ENCODE measurements at places on chromosomes 1 and 21.

DNA sequence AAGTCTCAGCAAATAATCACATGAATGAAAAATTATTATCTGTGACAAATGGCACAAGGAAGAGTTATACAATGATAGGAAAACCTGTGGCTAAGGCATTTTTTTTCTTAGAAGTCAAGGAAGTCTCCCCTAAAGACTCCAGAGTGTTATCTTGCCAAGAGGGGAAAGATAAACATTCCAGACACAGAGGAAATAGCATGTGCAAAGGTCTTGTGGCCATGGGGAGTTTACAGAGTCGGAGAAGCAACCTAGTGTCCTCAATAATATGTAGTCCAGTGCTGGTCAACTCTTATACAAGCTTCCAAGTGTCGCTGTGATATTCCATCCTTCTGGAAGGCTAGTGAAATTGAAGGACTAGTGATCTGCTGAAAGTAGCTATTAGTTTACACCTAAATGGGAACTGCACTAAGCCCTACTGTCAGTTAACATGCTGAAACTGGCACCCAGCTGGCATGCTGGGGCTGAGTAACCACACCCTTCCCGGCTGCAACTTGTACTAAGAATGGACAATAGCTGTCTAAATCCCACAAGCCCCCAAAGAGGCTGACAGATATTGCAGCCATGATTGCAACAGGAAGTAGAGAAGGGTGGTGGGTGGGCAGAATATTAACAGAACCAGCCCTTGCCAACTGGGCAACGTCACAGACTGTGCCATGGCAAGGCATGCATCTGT, 11.5 kb upstream of the ATP1B1 start:
- DNase-seq: no peak

- no peak for DNase-seq
Measured at GRCh38 chr1:179001451-179001850, 24.2 kb upstream of the FAM20B start.

DNA sequence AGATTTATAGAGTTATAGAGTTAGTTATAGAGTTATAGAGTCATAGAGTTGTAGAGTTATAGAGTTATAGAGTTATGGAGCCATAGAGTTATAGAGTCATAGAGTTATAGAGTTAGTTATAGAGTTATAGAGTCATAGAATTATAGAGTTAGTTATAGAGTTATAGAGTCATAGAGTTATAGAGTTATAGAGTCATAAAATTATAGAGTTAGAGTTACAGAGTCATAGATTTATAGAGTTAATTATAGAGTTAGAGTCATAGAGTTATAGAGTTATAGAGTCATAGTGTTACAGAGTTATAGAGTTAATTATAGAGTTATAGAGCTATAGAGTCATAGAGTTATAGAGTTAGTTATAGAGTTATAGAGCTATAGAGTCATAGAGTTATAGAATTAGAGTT, 32.1 kb downstream of the UBASH3A start:
- DNase-seq: no peak

GRCh38 chr1:160374306-160375110, 7.6 kb downstream of the NHLH1 start:
- no peak for DNase-seq

DNA sequence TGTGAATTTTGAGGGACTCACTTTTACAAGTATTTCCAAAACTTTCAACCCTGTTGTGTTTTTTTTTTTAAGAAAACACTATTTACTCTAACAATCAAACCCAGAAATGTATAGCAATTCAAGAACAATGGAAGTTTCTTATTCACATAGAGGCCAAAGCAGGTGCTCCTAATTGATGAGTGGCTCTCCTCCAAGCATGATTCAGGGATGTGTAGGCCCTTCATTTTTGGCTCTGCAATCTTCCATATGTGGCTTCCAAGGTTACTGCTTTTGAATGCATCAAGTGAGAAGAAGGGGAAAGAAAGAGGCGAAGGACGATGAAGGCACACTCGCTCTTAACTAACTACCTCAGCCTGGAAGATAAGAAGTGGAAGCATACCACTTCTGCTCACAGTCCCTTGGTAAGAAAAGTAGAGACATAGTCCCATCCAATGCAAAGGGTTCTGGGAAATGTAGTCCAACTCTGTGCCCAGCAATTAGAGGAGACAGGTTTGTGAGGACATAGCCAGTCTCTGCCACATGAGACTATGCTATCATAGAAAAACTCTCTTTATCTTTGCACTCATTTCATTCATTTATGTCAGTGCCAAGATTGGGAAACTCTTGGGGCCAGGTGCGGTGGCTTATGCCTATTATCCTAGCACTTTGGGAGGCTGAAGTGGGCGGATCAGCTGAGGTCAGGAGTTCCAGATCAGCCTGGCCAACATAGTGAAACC, 46.0 kb downstream of the OPTC start:
- DNase-seq: no peak

DNA sequence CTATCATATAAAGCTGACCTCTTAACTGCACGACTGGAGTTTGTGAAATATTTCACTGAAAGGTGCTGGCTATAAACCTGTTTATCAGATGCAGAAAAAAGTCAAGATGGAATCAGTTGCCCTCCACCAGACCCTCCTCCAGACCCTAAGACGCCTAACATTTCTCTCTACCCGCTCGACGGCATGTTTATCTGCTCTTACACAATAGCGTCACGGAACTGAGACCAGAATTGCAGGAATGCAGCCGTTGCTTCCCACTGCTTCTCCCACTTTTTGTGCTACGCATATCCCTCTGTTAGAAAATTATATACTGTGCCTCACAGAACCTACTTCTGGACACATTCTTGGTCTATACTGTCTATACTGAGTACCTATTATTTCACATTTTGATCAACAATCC, 28.2 kb upstream of the FAM131C start:
- DNase-seq: no peak

DNA sequence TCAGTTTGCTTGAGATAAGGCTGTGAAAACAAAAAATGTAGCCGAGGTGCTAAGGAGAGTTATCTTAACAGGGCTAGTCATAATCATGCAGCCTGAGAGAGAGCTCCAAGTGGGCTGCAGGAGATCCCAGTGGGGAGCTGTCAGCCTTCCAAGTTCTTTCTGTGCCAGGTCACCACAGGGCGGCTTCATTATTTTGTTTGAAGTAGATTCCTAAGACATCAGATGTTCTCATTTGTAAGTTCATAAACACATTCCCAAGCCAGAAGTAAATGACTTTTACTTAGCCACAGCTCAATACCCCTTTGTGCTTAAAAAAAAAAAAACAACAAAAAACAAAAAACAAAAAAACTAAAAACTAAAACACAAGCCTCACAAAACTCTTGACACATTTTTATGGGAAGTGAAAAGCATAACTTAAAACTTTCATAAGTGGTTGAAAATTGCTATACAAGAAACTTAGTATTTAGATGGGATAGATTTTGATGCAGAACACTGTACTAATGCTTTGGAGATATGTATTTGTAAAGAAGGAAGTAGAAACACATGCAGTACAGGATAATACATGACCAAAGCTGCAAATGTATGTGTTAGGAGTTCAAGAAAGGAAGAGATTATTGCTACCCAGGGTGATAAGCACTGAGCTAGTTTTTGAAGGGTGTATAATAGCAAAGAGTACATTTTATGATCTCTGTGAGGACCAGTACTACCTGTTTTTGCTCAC, 8.6 kb downstream of the CDC14A start:
- no peak for DNase-seq
